Glutamatergic neuron (in vitro differentiated cells): ENCODE measurements at places on chromosomes 5 and 9.

- H3K27ac ChIP-seq: no peak overlapping the region
- peak overlapping the region; percentile 61 for H3K4me3 ChIP-seq
- DNase-seq: no peak
- peaks cover 2% of the 10 kb centered on the region for H3K4me1 ChIP-seq
Measured at GRCh38 chr9:111036946-111037345, 1.3 kb downstream of the LPAR1 start.

DNA sequence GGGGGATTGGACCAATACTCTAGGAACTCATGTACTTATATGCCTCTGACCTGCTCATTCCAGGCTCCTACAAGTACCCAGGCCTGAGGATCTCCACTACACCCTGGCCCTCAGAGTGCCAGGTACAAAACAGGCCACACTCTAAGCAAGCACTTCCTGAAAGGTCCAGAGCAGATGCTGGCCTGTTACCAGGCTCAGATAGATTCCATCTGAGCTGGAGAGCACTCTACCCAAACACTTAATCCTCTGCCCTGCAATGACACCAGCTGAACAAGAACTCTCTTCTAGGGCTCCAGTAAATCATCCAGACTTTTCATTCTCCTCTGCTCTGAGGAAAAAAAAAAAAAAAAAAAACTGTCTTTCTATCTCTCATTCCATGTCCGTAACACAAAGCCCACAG, 2.9 kb downstream of the P4HA2 start:
- H3K27ac ChIP-seq: no peak overlapping the region
- no peak for DNase-seq
- H3K4me1 ChIP-seq: peaks cover 6% of the 10 kb centered on the region
- H3K36me3 ChIP-seq: no peaks in the 10 kb centered on the region
- peaks cover 4% of the 10 kb centered on the region for H3K27me3 ChIP-seq

GRCh38 chr5:146745931-146746577, 132.5 kb downstream of the PPP2R2B start:
- peaks cover 10% of the 10 kb centered on the region for H3K4me1 ChIP-seq
- no peak for DNase-seq
- H3K27ac ChIP-seq: no peak overlapping the region
- H3K27me3 ChIP-seq: no peaks in the 10 kb centered on the region
- no peak overlapping the region for H3K4me3 ChIP-seq

DNA sequence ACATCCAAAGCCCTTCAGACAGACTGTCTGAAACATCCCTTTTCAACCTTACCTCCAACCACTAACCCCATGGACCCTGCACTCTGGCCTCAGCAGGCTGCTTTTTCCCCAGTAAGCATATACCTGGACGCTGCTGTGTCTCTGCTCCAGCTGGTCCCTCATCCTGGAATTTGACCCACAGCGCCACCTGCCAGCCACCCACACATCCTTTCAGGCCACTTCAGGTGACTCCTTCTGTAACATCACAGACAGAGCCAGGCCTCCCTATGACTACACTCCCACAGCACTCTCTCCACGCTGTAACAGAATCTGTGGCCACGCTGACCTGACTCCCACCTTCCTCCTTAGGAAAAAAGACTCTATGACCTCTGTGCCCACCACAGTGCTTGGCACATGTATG, 3.4 kb downstream of the MGAT1 start:
- no peak overlapping the region for H3K27ac ChIP-seq
- H3K27me3 ChIP-seq: peaks cover 2% of the 10 kb centered on the region
- peaks cover 14% of the 10 kb centered on the region for H3K4me1 ChIP-seq
- no peak overlapping the region for H3K4me3 ChIP-seq
- no peaks in the 10 kb centered on the region for H3K36me3 ChIP-seq
- peak; percentile 57 for DNase-seq

GRCh38 chr5:133983674-133984073, 15.2 kb upstream of the C5orf15 start:
- no peak overlapping the region for H3K4me3 ChIP-seq
- H3K36me3 ChIP-seq: peaks cover 4% of the 10 kb centered on the region
- H3K27ac ChIP-seq: no peak overlapping the region
- H3K27me3 ChIP-seq: no peaks in the 10 kb centered on the region

DNA sequence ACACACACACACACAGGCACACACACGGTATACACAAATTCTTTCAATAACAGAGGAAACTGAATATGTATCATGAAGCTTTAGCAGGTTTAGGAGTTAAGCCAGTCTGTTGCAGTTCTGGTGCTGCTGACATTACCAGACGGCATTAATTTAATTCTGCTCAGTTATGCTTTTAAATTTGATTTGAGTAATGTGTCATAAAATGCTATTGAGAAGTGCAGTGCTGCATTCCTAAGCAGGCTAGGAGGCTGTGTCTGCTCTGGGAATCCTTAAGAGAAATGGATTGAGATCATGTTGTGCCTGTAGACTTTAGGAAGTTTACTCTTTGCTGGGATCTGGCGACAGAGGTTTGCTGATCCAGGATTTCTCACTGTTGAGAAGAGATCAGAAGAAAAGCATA, 733.8 kb downstream of the BRINP1 start:
- no peak overlapping the region for H3K4me3 ChIP-seq
- DNase-seq: no peak
- H3K4me1 ChIP-seq: no peaks in the 10 kb centered on the region
- peaks cover 6% of the 10 kb centered on the region for H3K36me3 ChIP-seq
- no peaks in the 10 kb centered on the region for H3K27me3 ChIP-seq
- H3K27ac ChIP-seq: no peak overlapping the region

DNA sequence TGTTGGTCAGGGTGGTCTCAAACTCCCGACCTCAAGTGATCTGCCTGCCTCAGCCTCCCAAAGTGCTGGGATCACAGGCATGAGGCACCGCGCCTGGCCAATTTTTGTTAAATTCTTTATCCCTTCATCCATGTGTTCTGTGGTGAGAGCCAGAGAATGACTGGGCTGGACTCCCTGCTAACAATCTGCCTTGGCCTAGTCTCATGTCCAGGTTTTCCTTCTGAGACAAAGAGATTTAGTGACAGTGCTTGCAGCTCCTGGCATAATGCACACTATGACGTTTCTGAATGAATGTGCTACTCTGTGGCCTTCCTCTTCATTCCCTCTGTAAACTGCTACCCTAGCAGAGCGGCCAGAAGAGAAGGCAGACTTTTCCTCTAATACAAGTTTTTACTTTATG, 79.3 kb downstream of the FOXD1 start:
- H3K36me3 ChIP-seq: no peaks in the 10 kb centered on the region
- H3K27ac ChIP-seq: no peak overlapping the region
- H3K4me1 ChIP-seq: no peaks in the 10 kb centered on the region
- DNase-seq: no peak

- H3K36me3 ChIP-seq: no peaks in the 10 kb centered on the region
- no peak for DNase-seq
- no peak overlapping the region for H3K4me3 ChIP-seq
Measured at GRCh38 chr5:22295832-22296231, 557.3 kb downstream of the CDH12 start.

DNA sequence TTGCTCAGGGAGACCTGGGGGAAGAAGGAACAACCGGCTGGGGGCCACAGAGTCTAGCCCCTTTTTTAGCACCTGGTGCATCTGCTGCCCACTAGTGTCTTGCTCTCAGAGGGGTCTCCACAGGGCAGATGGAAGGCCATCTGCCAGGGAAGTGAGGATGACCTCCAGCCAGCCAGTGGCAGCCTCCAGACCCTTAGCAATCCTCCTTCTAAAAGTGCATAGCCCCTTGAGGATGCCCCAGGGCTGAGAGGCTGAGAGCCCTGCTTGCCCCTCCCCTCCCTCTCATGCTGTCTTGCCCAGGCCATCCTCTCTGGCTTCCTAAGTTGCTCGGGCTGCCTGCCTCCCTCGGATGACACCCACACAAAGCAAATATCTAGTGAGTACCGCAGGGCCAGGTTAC, 81.5 kb upstream of the PANK3 start:
- no peak overlapping the region for H3K27ac ChIP-seq
- peaks cover 6% of the 10 kb centered on the region for H3K4me1 ChIP-seq
- H3K4me3 ChIP-seq: no peak overlapping the region
- H3K36me3 ChIP-seq: no peaks in the 10 kb centered on the region
- peak; percentile 42 for DNase-seq
- H3K27me3 ChIP-seq: peaks cover 8% of the 10 kb centered on the region

- H3K36me3 ChIP-seq: no peaks in the 10 kb centered on the region
- H3K27me3 ChIP-seq: no peaks in the 10 kb centered on the region
- H3K27ac ChIP-seq: no peak overlapping the region
- DNase-seq: no peak
Measured at GRCh38 chr5:151745071-151745705, 13.2 kb downstream of the ATOX1 start.

GRCh38 chr9:35718721-35719511, 13.1 kb downstream of the TLN1 start:
- no peaks in the 10 kb centered on the region for H3K36me3 ChIP-seq
- DNase-seq: no peak
- peaks cover 5% of the 10 kb centered on the region for H3K27me3 ChIP-seq
- H3K4me3 ChIP-seq: no peak overlapping the region
- H3K27ac ChIP-seq: no peak overlapping the region

- H3K4me3 ChIP-seq: no peak overlapping the region
- DNase-seq: no peak
- H3K36me3 ChIP-seq: peaks cover 7% of the 10 kb centered on the region
- H3K27me3 ChIP-seq: no peaks in the 10 kb centered on the region
Measured at GRCh38 chr9:37675661-37676060, 24.9 kb downstream of the FRMPD1 start.

DNA sequence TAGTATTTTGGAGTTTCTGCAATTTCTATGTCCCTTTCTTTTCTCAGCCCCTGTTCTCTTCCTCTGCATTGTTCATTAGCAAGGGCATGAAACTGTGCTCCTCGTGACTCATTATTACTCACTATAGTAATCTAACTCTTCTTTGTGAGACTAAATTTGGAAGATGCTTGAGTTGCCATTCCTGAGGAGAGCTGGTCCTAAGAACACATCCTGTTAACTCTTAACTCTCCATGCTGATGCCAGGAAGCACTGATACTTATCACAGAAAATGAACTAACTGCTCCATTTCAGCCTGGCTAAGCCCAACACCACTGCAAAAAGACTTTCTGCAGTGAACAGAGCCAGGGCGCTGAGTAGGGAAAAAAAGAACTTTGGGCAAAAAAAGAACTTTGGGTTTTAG, 10.6 kb upstream of the CSNK1A1 start:
- no peak for DNase-seq
- H3K4me1 ChIP-seq: no peaks in the 10 kb centered on the region
- H3K4me3 ChIP-seq: no peak overlapping the region
- H3K36me3 ChIP-seq: no peaks in the 10 kb centered on the region

DNA sequence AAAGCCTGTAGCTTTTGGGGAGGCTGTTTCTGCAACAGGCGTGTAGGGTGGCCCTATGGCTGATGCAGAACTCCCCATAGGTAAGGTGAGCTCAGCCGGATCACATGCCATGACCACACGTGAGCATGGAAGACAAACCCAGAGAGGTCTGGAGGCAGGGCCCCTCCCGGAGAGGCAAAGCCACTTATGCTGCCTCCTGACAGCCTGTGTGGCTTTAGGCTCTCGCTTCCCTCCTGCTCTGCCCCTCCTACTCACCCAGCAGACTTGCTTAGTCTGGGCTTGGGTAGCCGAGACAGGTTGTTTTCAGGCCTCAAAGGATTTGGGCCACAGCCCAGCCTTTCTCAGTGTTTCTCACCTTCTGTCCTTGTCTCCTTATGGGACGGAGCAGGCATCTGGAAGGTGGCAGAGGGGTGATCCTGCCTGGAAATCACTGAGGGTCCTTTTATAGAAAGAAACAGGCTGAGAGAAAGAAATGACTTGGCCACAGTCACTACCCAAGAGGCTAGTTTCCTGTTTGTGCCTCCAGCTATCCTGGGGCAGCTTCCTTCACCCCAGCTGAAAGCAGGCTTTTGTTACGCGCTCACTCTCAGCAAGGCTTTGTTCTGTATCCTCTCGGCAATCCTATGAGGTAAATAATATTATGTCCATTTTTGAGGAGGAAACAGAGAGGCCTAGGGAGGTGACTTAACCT, 89.9 kb downstream of the DAB2IP start:
- H3K4me3 ChIP-seq: no peak overlapping the region
- DNase-seq: peak; percentile 31
- no peaks in the 10 kb centered on the region for H3K36me3 ChIP-seq
- H3K27ac ChIP-seq: no peak overlapping the region
- peaks cover 6% of the 10 kb centered on the region for H3K27me3 ChIP-seq

DNA sequence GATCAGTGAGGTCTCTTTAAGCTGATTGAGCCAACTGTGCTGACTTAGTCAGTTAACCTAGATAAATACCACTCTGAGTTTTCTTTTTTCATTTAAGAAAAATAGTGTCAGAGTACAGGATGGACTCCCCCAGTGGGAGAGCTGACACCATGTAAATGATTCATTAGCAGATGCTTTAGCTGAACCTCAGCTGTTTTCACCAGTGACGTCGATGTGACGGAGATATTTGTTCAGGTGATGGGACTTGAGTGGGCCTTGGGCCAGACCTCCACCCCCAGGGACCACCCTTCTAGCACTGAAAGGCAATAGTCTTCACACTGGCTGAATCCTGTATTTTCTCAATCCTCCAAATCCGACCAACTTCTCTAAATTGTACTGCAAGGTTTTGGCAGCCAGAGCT, 196.1 kb downstream of the GAS1 start:
- no peaks in the 10 kb centered on the region for H3K27me3 ChIP-seq
- no peak overlapping the region for H3K27ac ChIP-seq
- H3K4me1 ChIP-seq: no peaks in the 10 kb centered on the region
- H3K4me3 ChIP-seq: no peak overlapping the region
- no peak for DNase-seq
- no peaks in the 10 kb centered on the region for H3K36me3 ChIP-seq

- H3K4me1 ChIP-seq: no peaks in the 10 kb centered on the region
- DNase-seq: no peak
- H3K4me3 ChIP-seq: no peak overlapping the region
- H3K27me3 ChIP-seq: no peaks in the 10 kb centered on the region
- no peak overlapping the region for H3K27ac ChIP-seq
- no peaks in the 10 kb centered on the region for H3K36me3 ChIP-seq
Measured at GRCh38 chr9:135788576-135789300, 86.8 kb downstream of the KCNT1 start.

GRCh38 chr5:181204113-181204825, 727 bp downstream of the TRIM7 start:
- H3K4me3 ChIP-seq: peak overlapping the region; percentile 81
- DNase-seq: peak; percentile 39
- H3K4me1 ChIP-seq: peaks cover 24% of the 10 kb centered on the region
- peaks cover 15% of the 10 kb centered on the region for H3K36me3 ChIP-seq
- no peak overlapping the region for H3K27ac ChIP-seq

GRCh38 chr5:41012318-41012717, 58.8 kb downstream of the MROH2B start:
- no peaks in the 10 kb centered on the region for H3K36me3 ChIP-seq
- DNase-seq: no peak
- peaks cover 2% of the 10 kb centered on the region for H3K27me3 ChIP-seq
